Activated CD4-positive, alpha-beta T cell treated with anti-CD3 and anti-CD28 coated beads, Interleukin-2, Interleukin-4, amounts not matched to agents 100 ng/mL and 50 ng/mL, durations not matched to agents 16 hours and 8 hours (primary cell): ENCODE measurements at places on chromosomes 5 and 9.

DNA sequence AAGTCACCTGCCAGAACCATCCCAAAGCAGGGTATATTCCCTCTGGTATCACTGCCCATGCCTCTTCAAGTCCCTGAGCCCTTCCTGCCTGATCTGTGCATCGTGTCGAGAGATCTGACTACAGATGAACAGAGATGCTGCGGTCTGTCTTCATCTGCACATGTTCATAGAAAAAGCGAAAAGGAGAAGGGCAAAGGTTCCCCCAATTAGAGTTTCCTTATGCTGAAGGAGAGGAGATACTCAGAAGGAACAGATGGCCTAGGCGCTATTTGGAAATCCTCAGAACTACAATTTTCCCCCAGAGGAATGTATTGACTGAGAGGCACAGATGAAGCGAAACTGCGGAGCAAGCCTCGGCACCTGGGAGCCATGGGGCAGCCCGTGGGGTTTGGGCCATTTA, 170.9 kb downstream of the SEC61B start:
- no peak for DNase-seq

DNA sequence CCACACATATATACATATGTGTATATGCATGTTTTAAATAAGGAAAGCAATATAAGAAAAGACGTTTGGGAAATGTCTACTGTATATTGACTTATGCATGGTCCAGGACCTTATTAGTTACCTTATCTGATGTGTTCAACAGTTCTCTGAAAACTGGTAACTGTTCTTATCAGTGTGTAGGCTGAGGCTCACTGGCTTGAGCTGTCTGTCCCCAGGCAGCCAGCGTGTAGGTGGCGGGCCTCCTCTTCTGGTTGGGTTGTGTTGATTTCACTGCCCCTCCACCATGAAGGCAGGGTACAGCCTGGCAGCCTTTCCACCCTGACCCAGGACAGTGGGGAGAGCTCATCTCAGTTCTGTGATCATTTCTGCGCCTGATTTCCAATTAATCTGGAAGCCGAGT, 38.7 kb upstream of the SEMA4D start:
- DNase-seq = peak; percentile 52

DNA sequence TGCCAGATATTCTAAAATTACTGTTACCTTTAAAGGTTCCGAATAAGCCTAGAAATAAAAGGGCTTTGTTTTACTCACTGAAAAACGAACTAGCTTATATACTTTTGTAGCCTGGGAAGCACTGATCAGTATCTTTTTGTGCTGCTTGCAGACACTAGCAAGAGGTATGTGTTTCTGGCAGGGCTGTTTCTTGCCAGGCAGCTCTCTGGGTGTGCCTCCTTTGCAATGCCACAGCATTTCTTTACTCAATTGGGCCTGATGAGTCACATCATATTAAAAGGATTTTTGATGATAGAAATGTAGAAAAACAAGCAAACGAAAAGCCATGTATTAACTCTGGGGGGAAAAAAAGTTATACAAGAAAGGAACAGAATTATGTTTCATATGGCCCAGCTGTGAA, 35.6 kb downstream of the CD180 start:
- peak; percentile 47 for DNase-seq

DNA sequence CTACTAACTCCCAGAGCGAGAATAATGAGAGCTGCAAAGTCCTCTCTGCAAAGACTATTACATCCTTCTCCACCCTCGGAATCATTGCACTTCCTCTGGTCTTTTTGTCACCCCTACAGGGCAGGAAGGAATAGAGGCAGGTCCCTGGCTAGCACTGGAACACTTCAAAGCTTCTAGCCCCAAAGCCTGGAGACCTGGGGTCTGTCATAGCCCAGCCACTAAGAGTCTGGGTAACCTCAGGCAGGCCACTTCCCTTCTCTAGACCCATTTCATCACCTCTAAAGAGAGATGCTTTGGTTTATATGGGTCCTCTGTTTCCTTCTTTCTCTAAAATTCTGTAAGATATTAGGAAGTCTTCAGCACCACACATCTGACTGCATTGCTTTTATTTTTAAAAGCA, 6.7 kb downstream of the ADRB2 start:
- no peak for DNase-seq

GRCh38 chr9:135370411-135371375, 108.9 kb upstream of the PPP1R26 start:
- DNase-seq = no peak

DNA sequence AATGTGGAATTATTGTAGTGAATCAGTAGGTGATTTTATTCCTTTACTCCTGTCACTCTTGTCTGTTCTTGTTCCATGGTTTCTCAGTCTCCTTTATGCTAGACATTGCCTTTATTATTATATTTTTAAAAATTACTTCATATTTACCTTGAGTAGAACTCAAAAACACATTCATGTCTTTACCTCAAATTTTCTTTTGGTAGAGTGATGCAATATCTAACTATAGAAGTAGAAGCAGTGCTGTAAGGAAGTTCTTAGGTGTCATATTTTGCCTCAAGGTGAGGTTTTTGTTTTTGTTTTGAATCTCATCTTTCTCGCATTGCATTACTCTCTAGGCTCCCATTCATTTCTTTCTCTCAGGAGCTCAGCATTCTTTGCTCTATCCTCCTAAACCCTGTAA, 12.2 kb downstream of the IPO11 start:
- DNase-seq = no peak

DNA sequence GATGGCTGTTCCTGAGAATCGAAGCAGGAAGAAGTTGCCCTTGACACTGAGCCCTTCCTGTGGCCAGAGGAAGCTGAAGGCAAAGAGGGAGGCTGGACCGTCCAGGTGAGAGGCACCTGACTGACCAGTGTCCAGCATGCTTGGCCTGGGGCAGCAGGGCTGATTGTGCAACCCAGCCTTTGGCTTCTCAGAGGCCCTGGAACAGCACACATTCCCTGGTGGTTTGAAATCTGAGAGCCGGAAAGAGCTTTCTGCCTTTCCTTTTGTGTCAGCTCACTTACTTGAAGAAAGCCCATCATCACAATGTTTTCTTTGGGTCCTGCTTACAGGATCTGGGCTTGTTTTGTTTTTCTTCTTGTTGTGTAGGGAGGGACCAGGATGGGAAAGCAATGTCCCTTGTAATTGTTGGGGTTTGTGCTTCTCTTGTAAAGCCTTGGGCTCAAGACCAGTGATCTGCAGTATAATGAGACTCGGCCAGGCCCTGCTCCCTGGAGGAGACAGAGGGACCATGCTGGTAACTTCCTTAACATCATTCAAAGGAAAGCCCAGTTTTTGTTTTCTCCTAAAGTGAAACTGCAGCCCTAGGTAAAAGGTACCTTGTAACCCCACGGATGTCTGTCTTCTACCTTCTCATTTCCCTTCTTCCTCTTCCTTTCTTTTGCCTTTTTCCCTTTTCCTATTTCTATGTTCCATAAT, 213.7 kb downstream of the NXNL2 start:
- DNase-seq = no peak

- no peak for DNase-seq
Measured at GRCh38 chr9:92748233-92748497, 16.5 kb downstream of the BICD2 start.

DNA sequence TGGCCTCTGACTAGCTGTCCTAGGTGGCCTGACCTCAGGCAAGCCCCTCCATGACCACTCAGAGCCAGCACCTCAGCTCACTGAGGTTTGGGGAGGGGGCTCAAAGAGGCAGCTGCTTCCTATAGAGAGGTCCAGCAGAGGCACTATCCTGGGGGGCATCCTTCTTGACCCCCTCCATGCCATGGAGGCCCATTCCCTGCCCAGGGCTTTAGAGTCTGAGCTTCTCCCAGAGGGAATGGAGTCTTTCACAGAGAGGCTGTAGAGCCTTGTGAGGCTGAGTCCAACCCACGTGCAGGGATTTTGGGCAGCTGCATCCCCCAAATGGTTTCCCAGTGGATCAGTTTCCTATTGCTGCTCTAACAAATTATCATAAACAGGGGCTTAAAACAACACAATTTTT, 16.9 kb downstream of the IRF1 start:
- DNase-seq = no peak

- no peak for DNase-seq
Measured at GRCh38 chr9:126625329-126626126, 11.8 kb downstream of the LMX1B start.

DNA sequence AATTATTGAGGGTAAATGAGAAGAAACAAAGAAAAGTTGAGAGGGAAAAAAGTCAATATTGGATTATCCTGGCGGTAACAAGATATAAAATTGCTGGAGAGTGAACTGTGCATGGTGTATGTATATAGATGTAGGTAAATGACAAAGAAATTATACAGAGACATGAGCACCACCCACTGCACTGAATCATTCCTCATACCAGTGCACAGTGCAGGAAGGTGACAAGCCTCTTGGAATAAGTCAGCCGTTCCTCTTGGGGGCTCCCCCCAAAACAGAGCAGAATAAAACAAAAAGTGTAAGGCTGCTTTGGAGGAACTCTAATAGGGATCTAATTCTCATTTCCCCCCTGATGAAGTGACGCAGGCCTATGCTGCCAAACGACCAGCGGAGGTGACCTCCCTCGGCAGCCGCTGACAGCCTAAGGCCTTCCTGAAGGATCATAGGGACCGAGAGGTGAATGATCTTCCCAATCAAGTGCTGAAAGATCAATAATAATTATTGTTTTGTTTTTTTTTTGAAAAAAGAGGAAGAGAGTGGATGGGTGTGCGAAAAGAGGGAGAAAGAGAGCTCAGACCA, 245.0 kb downstream of the PSAT1 start:
- DNase-seq = no peak

DNA sequence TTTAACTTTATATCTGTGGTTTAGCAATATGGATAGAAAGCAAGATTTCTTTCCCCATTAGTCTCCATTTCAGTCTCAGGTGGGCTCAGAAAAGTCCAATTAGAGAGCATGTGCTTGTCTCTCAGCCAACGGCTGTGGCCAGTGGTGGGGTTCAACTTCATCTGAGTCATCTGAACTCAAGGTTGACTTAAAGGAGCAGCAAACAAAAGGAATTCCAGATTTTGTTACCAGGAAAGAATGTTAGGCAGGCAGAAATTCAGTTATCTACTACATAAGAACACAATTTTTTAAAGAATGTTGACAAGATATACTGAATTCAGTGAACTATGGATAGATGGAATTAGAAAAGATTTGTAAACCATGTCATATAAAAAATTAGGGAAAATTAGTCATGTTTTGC, 784.1 kb downstream of the MAT2B start:
- no peak for DNase-seq

GRCh38 chr9:119050281-119050680, 319.0 kb downstream of the BRINP1 start:
- DNase-seq = no peak
